ENCODE measurements at places on chromosomes 2 and 18.

DNA sequence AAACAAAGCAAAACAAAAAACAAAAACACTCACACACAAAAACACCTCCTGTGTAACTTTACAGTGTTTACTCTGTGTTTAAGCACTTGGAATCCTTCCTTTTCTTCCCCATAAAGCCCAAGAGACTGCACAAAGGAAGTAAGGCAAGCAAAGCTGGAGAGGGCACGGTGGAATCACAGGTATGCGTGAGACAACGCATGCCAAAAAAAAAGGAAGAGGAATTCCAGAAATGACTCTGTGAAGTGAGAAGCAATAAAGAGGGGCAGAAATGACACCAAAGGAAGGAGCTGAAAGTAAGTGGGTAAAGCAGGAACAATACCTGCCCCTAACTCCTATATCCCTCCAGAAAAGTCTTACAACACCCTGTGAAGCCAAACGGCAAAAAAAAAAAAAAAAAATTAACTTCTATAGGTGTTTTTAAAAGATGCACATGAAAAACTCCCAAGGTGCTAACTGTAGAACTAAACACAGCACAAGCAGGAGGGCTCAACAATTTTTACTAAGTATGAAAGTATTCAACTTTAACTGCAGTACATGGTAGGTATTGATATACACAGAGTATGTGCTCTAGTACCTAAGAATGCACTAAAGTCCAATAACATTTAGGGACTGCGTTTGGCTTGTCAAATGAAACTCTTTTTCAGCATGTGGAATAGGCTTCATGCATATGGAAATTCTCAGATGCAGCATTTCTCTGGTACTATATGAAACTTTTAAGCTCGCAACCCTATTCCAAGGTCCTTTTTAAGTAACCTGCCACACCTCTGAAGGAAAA lies 9.1 kb downstream of the RND3 start:
- DNase-seq, result no peak

DNA sequence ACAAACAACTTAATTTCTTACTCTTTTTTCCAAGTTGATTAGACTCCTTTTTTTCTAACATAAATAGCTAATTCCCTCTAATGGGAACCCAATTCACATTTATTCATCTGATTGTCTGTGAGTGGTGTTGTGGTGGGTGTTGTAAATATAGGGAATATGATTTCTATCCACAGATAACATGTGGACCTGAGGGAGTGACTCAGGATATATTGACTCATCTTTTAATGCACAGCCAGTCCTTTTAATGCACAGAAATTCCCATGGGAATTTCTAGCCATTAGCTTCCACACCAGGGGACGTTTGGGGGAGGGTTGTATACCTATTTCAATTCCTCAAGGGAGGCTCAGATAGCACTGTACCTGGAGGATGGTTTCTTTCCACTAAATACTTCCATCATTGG lies 1339.6 kb upstream of the LRRTM1 start:
- no peak for DNase-seq

DNA sequence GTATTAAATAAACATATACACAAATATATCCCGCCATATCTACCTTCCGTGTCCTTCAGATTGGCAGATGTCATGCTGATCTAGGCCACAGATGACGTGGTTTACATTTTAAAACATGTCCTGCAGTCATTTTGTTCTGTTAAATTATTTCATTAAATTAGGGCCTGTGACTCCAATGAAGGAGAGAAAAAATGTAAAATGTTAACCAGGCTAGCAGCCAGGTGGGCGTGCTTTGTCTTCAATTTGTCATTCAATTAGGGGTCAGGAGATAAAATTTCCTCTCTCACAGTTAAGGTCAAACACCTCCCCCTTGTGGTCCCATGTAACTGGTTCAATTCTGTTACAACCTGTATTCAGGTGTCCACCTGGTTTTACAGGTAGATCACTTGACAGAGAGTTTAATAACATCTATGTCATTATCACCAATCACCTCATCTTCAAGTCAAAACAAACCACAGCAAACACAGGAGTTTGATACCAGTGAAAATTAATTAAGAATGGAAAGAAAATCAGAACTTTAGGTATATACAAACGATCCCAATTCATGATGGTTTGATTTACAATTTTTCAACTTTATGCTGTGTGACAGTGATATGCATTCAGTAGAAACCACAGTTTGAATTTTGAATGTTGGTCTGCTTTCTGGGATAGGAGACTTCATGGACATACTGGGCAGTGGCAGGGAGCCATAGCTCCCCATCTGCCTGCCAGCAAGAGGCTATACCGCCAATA lies 339.4 kb downstream of the CMPK2 start:
- DNase-seq, result no peak

GRCh38 chr2:74876081-74876886 lies 42.4 kb downstream of the HK2 start:
- peak; percentile 72 for DNase-seq

GRCh38 chr2:30341500-30342267 lies 105.4 kb upstream of the LCLAT1 start:
- no peak for DNase-seq

GRCh38 chr2:200279857-200280256 lies 26.6 kb upstream of the SPATS2L start:
- DNase-seq, result no peak

- DNase-seq, result no peak
These were observed 243.8 kb downstream of the FAM210A start for GRCh38 chr18:13482618-13482945.

- DNase-seq, result peak; percentile 95
These were observed 11.5 kb downstream of the TEX44 start for GRCh38 chr2:231604101-231604684.

DNA sequence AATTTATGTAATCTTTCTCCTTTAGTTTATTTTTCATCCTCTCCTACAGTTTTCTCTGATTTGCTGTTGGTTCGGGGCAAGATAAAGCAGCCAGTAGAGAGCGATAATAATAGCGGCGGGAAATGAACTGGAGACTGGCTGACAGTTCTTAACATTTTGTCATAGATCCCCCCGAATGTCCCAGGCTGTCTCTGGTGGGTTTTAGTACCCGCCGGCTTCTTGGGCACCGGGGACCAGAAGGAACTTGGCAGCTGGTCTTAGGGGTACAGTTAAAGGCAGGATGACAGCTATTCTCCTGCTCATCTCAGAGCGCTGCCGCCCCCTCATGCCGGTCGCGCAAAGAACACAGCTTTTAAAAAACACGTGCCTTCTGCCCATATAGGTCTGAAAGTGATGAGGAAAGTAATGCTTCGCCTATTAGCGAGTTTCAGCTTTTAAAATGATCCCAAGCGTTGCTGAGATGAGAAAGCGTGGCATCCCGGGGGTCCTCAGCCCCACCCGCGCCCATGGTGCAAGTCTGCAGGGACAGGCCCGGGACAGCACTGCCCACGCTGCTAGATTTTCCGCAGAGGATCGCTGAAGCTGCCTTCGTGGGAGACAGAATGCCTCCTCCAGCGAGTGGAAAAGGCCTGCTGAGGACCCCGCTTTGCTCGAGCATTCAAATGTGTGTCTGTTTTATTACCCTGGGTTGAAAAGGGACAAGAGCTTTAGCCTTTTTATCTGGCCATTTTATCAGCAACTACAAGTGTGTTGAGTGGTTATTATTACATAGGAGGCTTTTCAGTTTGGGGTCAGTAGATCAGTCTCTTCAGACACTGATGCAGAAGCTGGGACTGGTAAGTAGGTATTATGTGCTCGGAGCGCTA lies 3.8 kb downstream of the ONECUT2 start:
- no peak for DNase-seq

- DNase-seq, result no peak
These were observed 117.3 kb downstream of the DPP4 start for GRCh38 chr2:161956738-161957137.

DNA sequence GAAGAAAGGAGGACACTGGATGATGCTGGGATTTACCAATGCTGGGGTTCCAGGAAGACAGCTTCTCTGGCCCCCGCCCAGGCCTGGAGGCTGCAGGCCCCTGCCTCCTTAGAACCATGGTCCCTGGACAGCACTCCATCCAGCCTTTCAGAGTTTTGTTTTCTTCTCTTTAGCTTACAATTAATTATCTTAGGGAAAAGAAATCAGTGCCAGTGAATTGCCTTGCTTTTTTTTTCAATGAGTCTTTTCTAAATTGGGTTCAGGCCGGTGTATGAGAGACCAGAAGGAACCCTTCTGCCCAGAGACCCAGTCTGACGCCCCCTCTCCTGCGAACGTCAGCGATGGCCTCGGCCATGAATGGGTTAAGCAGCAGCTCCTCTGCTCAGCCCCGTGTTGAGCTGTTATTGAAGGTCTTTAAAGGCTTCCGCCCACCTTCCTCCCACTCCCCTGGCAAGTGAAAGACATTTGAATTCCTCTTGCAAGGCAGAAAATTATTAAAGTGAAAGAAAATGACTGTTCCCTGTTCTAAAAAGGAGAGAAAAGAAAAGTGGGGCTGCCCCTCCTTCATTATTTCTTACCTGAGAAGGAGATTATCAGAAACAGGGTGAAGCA lies 65.7 kb upstream of the CHMP1B start:
- DNase-seq, result no peak
